Cortex of kidney (tissue), 1 donor: ENCODE measurements at places on chromosomes 7 and 10.

DNA sequence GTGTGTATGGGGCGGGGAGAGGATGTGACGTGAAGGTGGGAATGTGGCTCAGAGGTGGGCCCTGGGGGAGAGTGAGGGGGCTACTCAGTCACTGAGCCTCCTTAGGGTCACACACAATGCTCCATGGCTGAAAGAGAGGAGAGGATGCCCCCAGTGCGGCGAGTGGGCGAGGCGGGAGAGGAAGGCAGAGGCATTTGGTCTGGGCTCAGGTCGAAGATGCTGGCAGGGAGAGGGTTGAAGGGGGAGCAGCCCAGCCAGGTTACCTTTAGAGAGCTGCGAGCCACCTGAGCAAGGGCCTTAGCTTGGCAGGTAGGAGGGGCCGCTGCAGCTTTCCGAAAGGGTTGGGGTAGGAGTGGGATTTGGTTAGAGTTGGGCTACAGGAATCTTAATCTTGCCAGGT is 4.7 kb upstream of the LOXL4 start:
- DNase-seq: no peak

- DNase-seq: no peak
Observed at GRCh38 chr10:905972-906371, 25.5 kb downstream of the LARP4B start.

DNA sequence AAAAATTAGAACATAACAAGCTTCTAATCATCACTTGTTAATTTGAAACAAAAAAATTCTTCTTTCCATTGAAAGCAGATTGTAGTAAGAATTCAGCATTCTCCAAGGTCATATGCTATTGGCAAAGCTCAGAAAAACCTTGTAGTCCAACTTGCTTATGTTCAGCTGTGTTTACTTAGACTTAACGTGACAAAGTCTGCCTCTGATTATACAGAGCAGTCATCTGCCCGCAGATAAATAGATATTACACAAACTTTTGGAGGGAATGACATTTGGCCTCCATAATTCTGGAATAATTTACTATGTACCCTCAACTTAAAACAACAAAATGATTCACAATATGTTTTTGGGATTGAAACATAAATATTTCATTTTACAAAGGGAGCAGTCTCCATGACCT is 45.8 kb downstream of the MKX start:
- no peak for DNase-seq

GRCh38 chr10:74901301-74901700 is 74.9 kb downstream of the KAT6B start:
- no peak for DNase-seq

GRCh38 chr10:51619365-51619764 is 80.0 kb downstream of the CSTF2T start:
- no peak for DNase-seq

GRCh38 chr7:143286522-143286890 is 1.6 kb upstream of the CASP2 start:
- DNase-seq: no peak

DNA sequence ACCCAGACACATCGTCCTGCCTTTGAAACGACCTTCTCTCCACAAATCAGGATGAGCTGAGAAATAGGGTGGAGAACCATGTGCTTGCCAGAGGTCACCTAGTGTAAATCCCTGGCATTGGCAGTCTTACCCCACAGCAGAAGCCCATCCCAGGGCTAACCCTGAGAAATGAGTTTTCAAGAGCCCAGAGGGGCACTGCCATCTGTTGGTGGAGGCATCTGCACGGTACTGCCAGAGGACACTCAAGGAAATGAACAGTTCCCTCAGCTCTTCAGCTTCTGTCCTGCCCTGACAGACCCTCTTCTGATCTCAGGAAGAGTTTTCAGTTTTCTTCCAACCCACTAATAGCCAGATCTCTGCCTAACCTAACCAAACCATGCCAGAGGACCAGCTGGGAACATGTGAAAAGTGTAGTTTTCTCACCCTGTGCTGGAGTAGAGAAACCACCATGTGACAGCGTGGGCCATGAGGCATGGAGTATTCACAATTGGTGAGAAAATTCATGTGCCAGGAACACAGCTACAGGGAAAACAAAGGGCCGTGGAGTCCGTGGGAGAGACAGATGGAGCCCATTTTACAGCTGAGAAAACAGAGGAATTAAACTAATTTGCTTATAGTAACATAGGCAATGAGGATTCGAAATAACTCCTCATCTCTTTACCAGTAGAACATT is 37.7 kb upstream of the ITPRID1 start:
- no peak for DNase-seq

GRCh38 chr7:134318443-134318842 is 1.7 kb upstream of the SLC35B4 start:
- no peak for DNase-seq

- no peak for DNase-seq
Observed at GRCh38 chr10:101682172-101682825, 12.7 kb downstream of the FBXW4 start.

DNA sequence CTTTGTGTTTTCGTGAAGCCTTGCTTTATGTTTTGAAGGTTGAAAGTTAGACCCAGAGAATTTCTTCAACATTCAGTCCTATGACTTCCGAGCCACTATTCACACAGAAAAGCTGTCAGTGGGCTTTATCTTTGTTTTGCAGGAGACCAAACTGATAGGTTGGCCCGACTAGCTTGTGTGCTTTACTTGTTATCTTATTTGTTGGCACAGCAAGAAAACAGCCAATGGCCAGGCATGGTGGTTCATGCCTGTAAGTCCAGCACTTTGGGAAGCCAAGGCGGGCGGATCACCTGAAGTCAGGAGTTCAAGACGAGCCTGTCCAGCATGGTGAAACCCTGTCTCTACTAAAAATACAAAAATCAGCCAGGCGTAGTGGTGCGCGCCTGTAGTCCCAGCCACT is 16.0 kb upstream of the GDI2 start:
- DNase-seq: no peak

- DNase-seq: no peak
Observed at GRCh38 chr10:43852149-43852548, 203.5 kb upstream of the ZNF32 start.

GRCh38 chr10:93333278-93333978 is 148.7 kb downstream of the MYOF start:
- no peak for DNase-seq

GRCh38 chr7:134362587-134363483 is 46.1 kb upstream of the SLC35B4 start:
- DNase-seq: no peak

DNA sequence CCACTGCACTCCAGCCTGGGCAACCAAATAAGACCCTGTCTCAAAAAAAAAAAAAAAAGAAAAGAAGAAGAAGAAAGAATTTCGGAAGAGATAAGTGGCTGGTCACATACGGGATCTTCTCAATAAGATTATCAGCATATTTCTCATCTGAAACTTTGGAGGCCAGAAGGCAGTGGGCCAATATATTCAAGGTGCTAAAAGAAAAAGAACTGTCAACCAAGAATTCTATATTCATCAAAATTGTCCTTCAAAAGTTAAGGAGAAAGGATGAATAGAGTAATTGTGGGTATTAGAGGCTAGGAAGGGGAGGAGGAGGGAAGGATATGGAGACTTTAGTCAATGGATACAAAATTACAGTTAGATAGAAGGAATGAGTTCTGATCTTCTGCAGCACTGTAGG is 43.9 kb upstream of the NANOS1 start:
- no peak for DNase-seq

DNA sequence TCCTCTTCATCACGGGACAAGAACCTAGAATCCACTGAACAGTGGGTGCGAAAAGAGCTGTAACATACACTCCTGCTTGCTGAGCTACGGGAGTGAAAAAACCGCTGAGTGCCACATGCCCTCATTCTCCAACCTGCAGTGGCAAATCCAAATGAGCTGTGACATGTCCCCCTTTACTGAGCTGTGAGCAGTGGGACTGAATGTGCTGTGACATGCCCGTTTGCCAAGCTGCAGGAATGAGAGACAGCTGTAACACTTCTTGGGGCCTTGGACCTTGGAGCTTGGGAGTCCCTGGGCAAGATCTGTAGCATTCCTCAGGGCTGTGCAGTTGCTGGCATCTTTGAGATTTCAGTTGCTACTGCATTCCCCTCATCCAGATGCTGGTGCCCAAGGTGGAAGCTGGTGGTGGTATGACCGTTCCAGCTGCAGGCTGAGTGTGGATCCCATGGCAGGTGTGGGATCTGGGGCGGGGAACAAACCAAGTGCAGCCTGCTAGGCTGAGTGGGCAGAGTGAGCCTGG is 85.0 kb downstream of the TMEM106B start:
- DNase-seq: no peak

- no peak for DNase-seq
Observed at GRCh38 chr7:19397911-19398310, 252.7 kb upstream of the FERD3L start.

- no peak for DNase-seq
Observed at GRCh38 chr10:96513698-96514561, at the start of gene TLL2. TLL2 (minus strand) TSS chr10:96513926; CDS start chr10:96513685, 241 bp downstream.

DNA sequence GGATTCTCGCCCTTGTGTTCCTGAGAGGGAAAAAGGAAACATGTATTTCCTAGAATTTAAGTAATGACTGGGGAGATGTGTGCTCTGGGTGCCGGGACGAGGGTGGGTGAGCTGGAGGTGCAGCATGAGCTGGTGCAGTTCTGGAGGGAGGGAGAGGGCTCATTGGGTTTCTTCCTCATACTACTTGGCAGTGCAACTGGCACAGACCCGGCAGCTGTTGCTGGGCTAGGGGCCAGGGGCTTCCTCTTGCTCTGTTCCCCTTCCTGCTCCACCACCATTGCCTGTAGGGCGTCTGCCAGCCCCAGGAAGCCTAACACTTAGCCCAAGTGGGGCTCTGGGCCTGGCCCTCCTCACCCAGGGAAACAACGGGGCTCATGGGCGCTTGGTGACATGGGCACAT is 5.9 kb downstream of the RET start:
- DNase-seq: no peak

DNA sequence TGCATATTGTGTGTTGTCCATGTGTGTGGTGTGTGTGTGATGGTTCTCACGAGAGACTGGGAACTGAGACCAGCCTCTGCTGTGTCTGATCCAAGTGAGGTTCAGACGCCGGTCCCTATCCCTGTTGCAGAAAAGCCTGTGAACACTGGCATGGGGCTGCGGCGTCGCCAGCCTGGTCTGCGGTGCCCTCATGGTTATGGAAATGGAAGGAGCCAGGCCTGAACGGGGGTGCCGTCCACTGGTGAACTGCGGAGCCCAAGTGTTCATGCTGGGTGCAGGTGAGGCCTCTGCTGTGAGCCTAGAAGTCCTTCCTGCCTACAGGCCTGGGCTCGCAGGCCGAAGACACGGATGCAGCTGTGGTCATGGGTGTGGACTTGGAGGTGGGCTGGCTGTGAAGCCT is 18.7 kb upstream of the NCAPG2 start:
- DNase-seq: no peak

DNA sequence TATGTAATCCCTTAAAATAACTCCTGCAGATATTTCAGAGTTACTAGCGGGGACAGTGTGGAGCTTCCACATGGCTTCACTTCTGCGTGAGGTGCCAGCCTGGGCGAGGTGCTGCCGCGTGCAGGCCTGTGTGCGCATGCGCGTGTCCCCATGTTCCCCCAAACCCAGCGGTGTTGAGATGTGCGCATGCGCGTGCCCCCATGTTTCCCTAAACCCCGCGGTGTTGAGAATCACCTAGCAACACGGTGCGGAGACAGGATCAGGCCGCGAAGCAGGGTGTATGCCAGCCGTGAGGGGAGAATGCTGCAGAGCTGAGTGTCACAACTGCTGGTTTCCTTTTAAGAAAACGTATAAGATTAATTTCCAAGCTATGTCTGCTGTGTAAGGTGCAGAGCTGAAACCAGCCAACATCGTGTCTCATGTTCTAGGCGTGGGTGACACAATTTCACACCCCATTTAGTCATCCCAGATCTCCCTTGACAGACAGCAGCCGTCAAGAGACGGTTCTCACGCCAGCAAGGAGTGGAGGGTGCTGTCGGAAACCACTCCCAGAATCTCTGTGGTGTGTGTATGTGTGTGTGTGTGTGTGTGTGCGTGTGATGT is 71.9 kb upstream of the ADARB2 start:
- DNase-seq: no peak

GRCh38 chr10:1611936-1612550 is 125.3 kb downstream of the ADARB2 start:
- DNase-seq: no peak

DNA sequence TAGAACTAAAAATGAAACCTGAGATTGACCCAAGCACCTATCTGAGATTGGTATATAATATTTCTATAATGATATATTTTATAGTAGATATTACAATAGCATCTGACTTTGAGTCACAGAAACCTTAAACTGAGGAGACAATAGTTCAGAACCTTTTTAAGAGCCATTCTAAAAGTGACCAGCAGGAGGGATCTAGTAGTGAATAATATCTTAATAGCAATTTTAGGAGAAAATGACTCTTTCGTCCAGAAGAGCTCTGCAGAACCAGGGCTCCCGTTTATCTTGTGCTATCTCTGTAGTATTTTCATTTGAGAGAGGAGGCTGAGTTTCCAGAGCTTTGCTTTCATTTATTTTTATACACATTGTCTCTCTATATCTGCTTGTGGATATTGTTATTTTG is 68.1 kb downstream of the PODXL start:
- DNase-seq: no peak

GRCh38 chr10:32073659-32074058 is 17.4 kb upstream of the KIF5B start:
- DNase-seq: no peak

- DNase-seq: no peak
Observed at GRCh38 chr10:22712956-22713852, 1.2 kb downstream of the PIP4K2A start.

GRCh38 chr10:91215384-91215783 is 5.1 kb upstream of the PCGF5 start:
- no peak for DNase-seq

GRCh38 chr7:156383526-156383925 is 257.0 kb upstream of the RNF32 start:
- no peak for DNase-seq

DNA sequence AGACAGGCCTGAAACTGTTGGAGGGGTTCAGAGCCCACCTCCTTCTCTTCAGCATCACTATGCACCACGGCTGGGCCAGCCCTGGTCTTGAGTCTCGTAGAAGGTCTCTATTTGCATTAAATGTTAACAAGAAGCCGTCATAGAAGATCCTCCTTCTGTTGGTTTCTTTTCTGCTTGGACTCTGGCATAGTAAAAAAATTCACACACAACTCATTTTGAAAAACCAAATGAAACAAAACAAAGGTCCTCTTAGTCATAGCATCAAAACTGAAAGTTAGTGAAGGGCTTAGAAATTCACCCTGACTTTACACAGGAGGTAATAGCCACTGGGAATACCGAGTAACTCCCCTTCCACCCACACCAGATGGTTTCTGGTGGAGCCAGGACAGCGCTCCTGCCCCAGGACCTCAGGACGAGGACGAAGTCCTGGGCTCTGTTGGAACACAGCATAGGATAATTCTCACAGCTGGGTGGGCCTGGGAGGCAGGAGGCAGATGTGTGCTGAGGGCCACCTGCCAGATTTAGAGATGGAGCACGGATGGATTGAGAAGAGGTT is 248.4 kb upstream of the KLF6 start:
- no peak for DNase-seq

DNA sequence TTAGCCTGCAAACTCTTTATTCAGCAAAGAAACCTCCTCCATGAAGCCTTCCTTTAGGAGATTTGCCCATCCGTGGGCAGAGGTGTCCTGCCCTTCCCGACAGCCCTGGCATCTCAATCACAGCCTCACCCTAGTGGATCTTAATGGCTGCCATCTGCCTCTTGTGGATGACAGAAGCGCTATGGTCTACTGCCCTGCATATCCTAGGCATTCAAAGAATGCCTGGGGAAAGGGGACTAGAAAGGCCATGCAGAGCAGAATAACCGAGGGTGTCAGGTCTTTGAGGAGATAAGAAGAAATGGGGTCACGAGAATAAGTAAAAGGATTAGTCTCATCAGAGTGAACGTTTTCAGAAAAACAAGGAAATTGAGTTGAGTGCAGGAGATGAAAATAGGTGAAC is 57.7 kb upstream of the SPOCK2 start:
- no peak for DNase-seq
